ENCODE measurements at places on chromosomes 5 and 9.

DNA sequence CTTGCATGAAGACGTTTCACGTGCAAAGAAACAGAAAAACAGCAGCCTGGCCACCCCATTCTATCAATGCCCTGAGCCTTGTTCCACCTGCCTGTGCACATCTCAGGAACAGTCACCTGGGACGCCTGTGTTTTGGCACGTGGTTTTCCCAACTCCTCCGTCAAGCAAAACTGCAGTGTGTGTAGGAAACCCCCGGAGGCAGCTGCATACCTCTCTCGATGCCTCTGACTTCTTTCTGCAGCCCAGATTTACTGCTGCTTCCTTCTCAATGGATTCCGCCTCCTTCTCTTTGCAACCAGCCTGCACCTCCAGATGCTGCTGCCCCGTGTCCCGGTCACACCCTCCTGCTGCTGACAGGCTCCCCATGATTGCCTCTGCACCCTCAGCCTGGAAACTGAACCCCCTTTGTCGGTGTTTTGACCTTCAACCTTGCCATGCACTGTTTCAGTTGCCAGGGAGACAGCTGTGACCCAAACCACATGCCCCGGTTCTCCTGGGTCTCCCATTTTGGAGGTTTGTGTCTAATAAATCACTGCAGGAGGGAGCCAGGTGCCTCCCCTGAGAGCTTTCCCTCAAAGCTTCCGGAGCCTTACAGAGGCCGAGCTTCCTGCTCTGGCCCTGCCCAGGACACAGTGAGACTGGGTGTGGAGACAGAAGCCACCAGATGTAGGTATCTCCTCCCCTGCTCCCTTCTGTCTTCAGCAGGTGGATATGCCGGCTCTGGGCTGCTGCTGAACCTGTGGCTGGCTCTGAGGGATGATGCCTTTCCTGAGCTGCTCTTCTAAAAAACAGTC, 395.5 kb upstream of the IRX1 start:
- no peak for DNase-seq
- H3K27me3 ChIP-seq, result no peaks in the 10 kb centered on the region
- H3K27ac ChIP-seq, result no peak overlapping the region

- peaks cover 6% of the 10 kb centered on the region for H3K4me1 ChIP-seq
- H3K27me3 ChIP-seq, result no peaks in the 10 kb centered on the region
- H3K4me3 ChIP-seq, result no peak overlapping the region
- DNase-seq, result no peak
These were observed 328.6 kb downstream of the ENC1 start for GRCh38 chr5:74311961-74312360.

- H3K27ac ChIP-seq, result no peak overlapping the region
- H3K36me3 ChIP-seq, result no peaks in the 10 kb centered on the region
- no peak for DNase-seq
- H3K4me3 ChIP-seq, result no peak overlapping the region
- H3K27me3 ChIP-seq, result no peaks in the 10 kb centered on the region
- no peaks in the 10 kb centered on the region for H3K4me1 ChIP-seq
These were observed 100.0 kb upstream of the IFNK start for GRCh38 chr9:27423915-27424710.

- H3K36me3 ChIP-seq, result no peaks in the 10 kb centered on the region
- H3K4me1 ChIP-seq, result peaks cover 18% of the 10 kb centered on the region
- no peak overlapping the region for H3K4me3 ChIP-seq
- DNase-seq, result no peak
These were observed 89.4 kb downstream of the MACROH2A1 start for GRCh38 chr5:135309391-135310327.

GRCh38 chr5:1136814-1137213, 25.0 kb upstream of the SLC12A7 start:
- no peaks in the 10 kb centered on the region for H3K27me3 ChIP-seq
- peaks cover 10% of the 10 kb centered on the region for H3K4me1 ChIP-seq
- H3K36me3 ChIP-seq, result no peaks in the 10 kb centered on the region
- no peak overlapping the region for H3K27ac ChIP-seq

- H3K27ac ChIP-seq, result no peak overlapping the region
- no peak overlapping the region for H3K4me3 ChIP-seq
- DNase-seq, result no peak
These were observed 62.5 kb downstream of the LMX1B start for GRCh38 chr9:126676102-126676684.
